ENCODE measurements at places on chromosomes 7 and 10. TPM values are rescaled to one million over a fixed set of nuclear protein-coding genes. Genes with fewer than 3 reads are reported as not detected.

KAZALD1 gene
- total RNA-seq: 10.6 TPM

HKDC1 gene
- total RNA-seq: 0.31 TPM

TFPI2 gene
- total RNA-seq: 1.9 TPM

TRIM74 gene
- total RNA-seq: 1.0 TPM

CTAGE4 gene
- 3.3 TPM for total RNA-seq

NUTM2E gene
- 0.46 TPM for total RNA-seq

PLA2G12B gene
- total RNA-seq: not detected

C10orf53 gene
- total RNA-seq: not detected

FXYD4 gene
- total RNA-seq: not detected

NRF1 gene
- total RNA-seq: 18.1 TPM

ORAI2 gene
- total RNA-seq: 39.3 TPM

ASZ1 gene
- total RNA-seq: not detected

INHBA gene
- 0.08 TPM for total RNA-seq

TMEM270 gene
- total RNA-seq: not detected

EPHA1 gene
- 7.1 TPM for total RNA-seq

SHOC2 gene
- 48.9 TPM for total RNA-seq

BAIAP2L1 gene
- 20.6 TPM for total RNA-seq

CYP26C1 gene
- total RNA-seq: 0.31 TPM

SLC35B4 gene
- total RNA-seq: 34.0 TPM

NUTM2B gene
- 1.5 TPM for total RNA-seq

SNX13 gene
- 34.3 TPM for total RNA-seq

NAT16 gene
- total RNA-seq: not detected

CHST12 gene
- total RNA-seq: 26.9 TPM

SH2B2 gene
- total RNA-seq: 2.6 TPM

GRM3 gene
- total RNA-seq: not detected

IDI2 gene
- not detected for total RNA-seq

ANKRD61 gene
- not detected for total RNA-seq

EPO gene
- 0.33 TPM for total RNA-seq

NUTM2A gene
- total RNA-seq: 2.6 TPM

PRKG1 gene
- 10.7 TPM for total RNA-seq

DPYSL4 gene
- 15.0 TPM for total RNA-seq

FAM25G gene
- total RNA-seq: not detected

KLF14 gene
- not detected for total RNA-seq

CRTAC1 gene
- total RNA-seq: 37.3 TPM
